ENCODE measurements at places on chromosomes 5 and 9.

DNA sequence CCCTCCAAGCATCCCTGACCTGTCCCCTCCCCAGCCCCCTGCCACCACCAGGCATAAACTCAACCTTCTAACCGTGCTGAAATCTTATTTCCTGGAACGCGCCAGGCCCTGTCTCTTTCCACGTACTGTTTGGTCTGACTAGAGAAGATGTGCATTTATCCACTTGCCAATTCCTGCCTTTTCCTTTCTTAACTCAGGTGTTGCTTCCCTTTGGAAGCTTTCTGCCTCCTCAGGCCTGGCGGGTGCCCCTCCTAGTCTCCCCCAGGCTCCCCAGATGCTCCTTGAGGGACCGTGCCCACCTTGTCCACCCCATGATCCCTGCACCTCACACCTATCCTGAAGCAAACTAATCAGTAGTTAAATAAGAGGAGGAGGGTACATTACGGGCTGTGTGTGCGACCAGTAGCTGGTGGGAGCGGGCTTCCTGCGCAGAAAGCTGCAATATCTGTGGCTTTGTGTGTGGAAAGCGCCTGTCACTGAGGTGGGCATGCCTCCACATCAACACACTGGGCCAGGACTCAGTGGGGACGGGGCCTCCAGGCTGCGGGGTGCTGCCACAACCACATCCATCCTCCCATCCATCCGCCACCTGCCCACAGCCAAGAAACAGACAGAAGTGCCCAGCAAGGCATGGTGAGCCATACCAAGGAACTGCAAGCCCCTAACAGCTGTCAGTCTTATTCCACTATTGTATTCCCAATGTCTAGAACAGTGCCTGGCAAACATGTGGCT, 73.5 kb downstream of the COL23A1 start:
- DNase-seq: no peak

GRCh38 chr5:175551266-175551665, 72.9 kb downstream of the SFXN1 start:
- no peak for DNase-seq

DNA sequence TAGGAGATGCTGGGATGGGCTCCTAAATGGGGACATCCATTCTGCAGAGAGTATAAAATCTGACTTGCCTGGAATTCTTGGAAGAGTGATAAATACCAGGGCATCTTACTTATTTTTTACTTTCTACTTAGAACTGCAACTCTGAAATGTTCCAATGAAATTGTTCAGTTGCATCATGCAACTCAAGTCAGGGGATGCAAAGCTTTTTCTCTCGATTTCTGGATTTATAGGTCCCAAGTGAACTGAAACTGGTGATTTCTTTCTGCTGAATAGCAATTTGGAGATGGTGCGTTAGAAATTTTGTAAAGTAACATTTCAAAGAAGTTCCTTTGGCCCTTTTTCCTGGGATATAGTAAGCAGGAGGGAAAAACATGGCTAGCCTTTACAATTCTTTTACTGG, 238.4 kb upstream of the CD180 start:
- DNase-seq: no peak

DNA sequence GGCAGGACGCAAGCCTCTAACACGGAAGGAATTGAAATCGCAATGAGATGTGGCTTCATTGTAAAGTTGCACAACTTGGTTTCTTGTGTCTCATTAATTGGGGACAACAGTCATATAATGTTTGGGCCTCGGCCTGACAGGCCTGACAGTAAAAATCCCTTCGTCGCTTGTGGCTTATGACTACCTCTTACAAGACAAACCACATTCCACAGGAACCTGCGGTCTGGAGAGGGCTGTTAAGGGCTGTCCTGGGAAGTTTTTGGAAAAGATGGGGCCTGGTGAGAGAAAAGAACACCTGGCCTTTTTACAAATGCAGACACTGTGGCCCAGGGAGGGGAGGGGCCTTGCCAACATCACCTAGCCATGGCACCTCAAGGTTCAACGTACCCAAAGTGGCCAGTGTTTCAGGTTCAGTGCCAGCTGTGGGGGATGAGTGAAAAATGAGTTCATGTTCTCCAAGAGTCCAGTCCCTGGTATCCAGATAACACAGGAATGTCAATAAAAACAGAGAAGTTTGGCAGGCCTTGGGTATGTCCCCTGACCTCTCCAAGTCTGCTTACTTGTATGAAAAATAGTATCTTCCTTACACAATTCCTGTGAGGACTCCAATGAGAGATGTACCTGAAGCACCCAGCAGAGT, 22.2 kb downstream of the SHB start:
- no peak for DNase-seq

- no peak for DNase-seq
Measured at GRCh38 chr5:136143312-136143711, 10.7 kb downstream of the SMAD5 start.

- DNase-seq: no peak
Measured at GRCh38 chr5:170154744-170155143, 49.0 kb downstream of the FOXI1 start.

DNA sequence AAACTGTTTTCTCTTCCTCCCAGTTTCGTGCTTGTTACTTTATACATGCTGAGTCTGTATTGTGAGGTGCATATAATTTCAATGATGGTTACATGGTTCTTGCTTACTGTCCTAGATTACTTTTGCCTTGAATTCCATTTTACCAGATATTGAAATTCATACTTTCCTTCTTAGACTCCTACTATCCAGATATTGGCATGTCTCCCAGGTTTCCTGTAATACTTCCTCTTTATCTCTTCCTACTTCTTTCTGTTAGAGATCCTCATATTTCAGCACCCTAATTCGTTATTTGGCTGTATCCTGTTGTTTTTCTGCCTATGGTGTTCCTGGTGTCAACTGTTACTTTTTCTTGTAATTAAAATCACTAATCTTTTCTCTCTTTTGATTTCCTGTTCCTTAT, 522.1 kb downstream of the CCDC171 start:
- no peak for DNase-seq

DNA sequence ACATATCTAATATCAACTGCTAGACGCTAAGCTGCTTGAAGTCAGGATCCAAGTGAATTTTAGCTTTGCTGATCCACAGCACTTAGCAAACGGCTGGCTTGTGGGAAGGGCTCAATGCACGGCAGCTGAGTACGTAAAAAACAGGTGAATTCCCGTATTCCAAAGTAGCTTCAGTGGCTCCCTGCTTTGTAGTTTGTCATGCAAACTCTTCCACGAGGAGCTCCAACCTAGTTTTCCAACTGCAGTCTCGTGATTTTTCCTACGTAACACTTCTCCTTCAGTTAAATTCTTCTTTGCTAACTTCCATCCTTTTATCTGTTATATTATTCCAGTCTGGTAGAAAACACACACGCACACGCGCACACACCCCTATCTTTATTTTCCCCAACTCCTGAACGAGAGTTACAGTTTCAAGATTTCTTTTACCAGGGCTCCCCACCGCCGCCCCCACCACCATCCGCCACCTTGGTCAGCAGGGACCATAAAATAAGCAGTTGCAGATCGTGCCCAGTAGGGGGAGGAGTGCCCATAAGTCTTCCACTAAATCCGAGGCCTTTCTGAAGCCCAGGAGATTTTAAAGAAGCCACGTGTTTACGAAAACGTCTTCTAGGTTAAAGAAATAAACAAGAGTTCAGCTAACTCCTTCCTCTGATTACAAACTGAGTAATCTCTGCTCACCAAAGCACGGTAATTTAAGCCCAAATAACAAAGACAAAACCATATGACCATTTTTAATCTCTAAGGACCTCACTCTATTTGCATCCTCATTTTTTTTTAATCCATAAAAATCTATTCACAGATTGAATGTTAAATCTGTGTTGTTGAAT, 34.8 kb upstream of the TRIO start:
- DNase-seq: no peak

DNA sequence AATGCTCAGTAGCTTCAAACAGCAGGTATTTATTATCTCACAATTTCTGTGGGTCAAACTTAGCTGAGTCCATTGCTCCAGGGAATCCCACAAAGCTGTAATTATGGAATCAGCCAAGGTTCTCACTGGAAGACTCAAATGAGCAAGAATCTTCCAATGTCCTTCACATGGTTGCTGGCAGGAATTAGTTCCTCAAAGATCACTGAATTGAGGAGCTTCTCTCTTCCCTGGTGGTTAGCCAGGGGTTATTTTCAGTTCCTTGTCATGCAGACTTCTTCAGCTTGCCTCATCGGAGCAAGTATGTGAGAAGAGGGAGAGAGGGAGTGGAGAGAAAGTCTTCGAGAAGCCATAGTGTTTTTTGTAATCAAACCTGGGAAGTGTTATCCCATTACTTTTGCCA, 2331.9 kb downstream of the MAT2B start:
- no peak for DNase-seq

DNA sequence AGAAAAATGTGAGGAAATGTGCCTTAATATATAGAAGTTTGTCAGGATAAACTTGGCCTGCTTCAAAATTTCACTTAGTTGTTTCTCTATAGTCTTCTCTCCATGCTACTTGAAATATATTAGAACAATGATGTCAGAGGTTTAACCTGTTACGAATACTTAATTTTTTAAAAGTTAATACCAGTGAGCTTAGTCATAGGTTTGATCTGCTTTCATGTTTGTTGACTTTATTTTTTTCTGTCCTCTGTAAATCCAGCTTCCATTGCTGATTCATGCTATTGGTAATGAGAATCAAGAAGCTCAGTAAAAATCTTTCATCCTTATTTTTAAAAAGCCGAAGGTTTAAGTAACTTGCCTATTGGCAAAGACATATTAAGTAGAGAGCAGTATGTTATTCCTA, 27.9 kb downstream of the BDP1 start:
- DNase-seq: no peak

DNA sequence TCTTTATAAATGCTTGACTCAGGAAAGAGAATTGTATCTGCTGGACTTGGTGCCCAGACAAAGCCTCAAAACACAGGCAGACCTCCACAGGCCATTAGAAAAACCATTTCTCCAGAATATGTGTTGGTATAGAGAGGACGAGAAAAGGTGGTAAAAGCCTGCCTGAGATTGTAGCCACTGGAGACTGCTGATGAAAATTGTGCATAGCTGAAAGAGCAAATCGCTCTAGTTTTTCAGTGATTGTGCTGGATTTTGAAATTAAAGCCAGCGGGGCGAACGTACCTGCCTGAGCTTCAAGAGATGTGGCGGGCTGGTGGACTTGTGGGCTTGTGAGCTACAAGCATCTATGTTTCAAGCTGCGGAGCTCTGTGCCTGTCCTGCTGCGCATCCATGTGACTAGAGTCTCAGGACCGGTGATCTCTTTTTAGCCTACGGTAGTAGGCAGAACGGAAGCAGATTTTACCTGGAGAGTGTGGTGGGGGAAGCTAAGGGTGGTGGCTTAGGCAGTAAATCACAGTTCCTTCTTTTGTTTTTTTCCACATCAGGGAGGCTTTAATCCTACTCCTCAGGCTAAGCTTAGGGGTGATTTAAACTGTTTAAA, 193.6 kb downstream of the SREK1 start:
- DNase-seq: no peak
